H1 (cell line): ENCODE measurements at places on chromosomes 7 and 10. TPM values are rescaled to one million over a fixed set of nuclear protein-coding genes. Genes with fewer than 3 reads are reported as not detected.

DNA sequence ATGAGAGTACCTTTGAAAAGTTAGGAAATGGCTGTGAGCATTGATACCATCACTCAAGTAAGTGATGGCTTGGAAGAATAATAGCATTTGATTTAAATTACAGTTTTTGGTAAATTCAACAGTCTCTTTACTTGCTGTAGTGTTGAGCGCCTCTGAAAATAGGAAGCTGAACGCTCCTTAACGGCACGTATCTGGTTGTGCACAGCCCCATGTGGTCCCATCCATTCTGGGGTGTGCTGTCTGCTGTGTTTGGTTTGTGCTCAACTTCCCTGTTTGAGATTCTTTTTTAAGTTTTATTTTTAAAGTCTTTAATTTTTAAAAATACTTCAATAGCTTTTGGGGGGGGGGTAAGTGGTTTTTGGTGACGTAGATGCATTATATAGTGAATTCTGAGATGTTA is 51.5 kb downstream of the DNAJB6 start:
- DNase-seq, result no peak

DNA sequence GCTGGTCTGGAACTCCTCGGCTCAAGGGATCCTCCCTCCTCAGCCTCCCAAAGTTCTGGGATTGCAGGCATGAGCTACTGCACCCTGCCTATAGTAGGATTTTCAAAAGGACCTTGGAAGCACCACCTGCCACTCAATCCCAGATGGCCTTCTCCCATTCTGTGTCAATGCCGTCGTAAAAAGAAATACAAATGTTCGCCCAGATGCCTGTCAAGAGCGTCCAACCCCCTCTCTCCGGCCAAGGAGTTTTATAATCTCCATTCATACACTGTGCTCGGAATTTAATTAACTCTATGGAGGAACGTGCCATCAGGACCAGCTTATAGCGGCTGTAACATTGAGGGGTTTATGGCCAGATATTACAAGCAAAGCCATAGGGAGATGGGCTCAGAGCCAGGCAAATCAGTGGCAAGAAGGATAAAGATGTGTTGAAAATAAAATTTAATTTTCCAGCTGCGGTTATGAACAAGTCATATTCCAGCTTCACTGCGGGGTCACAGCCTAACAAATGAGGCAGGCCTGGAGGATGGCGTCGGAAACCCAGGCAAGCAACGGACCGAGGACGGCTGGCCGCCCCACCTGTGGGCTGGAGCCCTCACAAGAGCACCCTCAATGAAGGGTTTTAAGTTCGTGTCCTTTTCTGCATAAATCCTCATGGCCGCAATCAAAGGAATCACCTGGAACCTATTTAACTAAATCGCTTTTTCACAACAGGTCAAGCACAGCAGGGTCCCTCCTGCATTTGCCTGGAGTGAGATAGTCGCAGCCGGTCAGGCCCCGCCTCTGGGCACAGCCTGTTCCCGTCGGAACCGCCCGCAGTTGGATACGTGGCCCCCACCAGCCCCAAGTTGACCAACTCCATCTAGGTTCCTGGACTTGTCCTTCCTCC is 374.5 kb upstream of the FOXK1 start:
- no peak for DNase-seq

GRCh38 chr7:99008181-99008631 is 129.9 kb downstream of the TRRAP start:
- DNase-seq, result no peak

GRCh38 chr10:501596-501995 is 187.9 kb downstream of the DIP2C start:
- DNase-seq, result no peak

GRCh38 chr7:74258639-74259038 is 4.4 kb upstream of the RFC2 start:
- DNase-seq, result no peak

DNA sequence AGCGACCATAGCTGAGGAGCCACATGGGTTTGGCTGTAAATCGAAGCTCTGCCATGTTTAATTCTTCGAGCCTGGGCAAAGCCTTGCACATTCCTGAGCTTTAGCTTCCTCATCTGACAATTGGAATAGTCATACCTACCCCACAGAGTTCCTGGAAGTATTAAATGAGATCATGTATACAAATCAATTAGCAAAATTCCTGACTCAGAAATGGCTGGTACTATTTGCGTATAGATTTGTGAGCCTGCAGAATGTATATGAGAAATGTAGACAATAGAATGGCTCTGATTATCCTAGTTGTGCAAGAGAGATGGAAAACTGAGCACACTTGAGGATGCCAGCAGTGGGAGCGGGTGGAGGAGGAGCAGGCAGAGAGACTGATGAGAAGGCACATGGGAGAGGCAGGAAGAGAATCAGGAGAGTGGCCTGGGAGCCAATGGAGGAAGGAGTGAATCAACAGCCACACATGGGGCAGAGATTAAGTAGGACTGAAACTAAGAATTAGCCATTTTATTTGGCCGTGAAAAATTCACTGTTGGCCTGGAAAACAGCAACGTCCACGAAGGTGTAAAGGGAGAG is 128.0 kb upstream of the C1GALT1 start:
- no peak for DNase-seq

GRCh38 chr7:122363144-122363543 is 58.6 kb upstream of the FEZF1 start:
- no peak for DNase-seq

GRCh38 chr10:52668024-52668423 is 104.6 kb downstream of the MBL2 start:
- no peak for DNase-seq

GRCh38 chr10:102804382-102805055 is 32.7 kb downstream of the CYP17A1 start:
- DNase-seq, result no peak

DNA sequence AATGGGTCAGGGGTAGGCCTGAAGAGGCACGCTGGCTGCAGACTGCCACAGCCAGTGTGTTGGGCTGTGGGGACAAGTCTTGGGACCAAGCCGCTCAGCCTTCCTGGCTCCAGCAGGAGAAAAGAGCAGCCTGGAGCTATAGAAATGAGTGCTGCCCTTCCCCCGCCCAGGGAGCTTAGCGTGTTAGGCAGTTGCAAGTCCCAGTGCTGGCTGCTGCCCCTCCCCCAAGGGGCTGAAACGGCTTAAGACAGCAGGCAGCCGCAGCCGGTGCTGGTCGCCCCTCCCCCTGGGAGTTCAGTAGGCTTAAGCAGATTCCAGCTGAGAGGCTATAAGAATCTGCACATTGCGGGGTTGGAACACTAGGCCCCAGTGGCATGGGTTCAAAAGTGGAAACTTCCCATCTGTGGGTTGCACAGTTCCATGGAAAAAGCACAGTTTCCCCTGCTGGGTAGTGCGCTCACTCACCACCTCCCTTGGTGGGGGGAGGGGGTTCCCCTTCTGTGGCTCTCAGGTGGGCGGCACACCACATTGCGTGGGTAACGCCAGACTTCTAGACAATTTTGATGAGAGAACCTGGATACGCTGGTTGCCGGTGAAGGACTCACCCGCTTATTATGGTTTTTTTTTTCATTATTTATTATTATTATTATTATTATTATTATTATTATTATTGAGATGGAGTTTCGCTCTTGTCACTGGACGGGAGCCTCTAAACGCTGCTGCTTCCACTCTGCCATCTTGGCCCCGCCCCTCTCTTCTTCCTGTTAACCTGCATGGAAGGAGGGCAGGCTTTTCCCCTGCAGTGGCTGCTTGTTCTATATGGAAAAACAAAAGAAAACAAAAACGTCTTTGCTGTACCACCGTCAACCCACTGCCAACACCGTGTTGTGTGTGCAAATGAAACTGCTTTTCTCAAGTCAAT is 151.1 kb downstream of the CXCL12 start:
- DNase-seq, result peak; percentile 87

DNA sequence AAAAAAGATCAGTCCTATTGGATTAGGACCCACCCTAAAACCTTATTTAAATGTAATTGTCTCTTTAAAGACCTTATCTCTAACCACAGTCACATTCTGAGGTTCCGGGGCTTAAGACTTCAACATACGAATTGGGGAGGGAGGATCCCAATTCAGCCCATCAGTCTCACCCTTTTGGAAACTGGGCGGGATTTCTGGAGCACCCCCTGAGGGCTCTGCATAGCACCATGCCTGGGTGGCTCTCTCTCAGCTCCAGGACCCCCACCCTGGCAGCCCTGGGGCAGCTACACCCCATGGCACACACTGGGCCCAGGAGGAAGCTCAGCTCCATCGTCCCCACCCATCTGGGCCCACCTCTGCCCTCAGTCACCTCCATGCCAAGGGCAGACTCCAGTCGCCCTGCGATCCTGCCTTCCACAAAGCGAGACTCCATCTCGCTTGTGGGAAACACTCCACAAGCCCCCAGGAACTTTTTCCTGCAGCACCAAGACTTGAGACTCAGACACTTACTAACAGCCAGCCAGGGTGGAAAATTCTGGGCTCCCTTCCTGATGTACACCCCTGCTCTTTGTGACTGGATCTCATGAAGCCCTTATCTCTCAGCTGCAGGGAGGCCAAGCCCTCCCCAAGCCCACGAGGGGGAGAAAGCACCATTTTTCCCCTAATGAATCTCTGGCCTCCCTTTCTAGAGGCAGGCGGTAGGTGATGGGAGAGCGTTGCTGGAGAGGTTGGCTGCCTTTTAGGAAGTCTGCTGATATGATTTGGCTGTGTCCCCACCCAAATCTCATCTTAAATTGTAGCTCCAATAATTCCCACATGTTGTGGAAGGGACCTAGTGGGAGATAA is 90.8 kb upstream of the KDM7A start:
- DNase-seq, result no peak

DNA sequence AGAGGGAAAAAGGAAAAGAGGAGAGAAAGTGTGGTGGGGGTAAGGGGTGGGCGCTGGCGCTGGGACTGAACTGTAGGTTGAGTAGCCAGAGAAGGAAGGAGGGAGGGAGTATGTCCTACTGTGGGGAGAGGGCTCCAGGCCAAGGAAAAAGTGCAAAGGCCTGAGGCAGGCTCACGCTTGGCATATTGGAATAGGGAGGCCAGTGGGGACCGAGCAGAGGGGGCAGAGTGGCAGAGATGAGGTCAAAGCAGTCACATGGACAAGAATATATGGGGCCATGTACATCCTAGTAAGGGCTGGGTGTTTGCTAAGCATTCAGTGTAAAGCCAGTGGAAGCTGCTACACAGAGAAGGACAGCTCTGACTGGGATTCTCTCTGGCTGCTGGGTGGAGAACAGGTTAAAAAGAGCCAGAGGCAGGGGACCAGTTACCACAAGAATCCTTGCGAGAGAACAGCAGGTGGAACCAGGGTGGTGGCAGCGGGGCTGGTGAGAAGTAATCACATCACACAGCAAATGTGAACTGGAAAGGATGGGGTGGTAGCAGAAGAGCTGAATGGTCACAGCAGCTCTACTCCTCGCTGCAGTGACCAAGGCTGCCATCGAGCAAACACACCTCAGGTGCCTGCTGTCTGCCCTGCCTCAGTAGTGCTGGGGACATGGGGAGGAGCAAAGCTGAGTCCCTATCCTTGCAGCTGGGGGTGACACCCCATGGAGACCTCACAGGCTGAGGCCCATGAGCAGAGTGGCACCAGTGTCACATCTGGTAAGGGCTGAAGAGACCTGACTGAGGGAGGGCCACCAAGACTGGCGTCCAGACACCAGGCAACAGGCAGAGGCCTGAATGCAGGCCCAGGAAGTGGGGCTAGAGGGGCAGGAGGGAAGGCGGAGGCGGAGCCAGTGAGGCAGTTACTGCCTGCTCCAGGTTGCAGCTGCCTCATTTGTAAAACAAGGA is 39.5 kb downstream of the FAM53B start:
- no peak for DNase-seq

- no peak for DNase-seq
Measured at GRCh38 chr7:32150589-32150988, 80.4 kb upstream of the PDE1C start.

- no peak for DNase-seq
Measured at GRCh38 chr7:128989961-128990360, 52.2 kb downstream of the IRF5 start.

DNA sequence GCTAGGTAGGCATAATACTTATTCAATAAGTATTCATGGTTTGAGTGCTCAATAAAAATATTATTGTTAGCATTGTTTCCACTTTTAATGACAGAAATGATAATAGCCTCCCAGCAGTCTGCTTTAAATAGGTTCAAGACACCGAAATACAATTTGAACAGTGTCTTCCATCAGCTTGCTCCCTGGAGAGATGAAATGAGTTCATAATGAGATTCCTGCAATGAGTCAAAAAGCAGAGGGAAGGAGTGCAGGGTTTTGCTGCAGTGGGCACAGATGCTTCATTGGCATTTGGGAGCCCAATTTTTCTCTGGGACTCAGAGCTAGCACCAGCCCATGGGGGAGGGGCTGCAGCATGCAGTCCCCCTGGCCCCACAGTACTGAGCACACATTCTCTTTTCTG is 32.6 kb upstream of the CHCHD3 start:
- no peak for DNase-seq

DNA sequence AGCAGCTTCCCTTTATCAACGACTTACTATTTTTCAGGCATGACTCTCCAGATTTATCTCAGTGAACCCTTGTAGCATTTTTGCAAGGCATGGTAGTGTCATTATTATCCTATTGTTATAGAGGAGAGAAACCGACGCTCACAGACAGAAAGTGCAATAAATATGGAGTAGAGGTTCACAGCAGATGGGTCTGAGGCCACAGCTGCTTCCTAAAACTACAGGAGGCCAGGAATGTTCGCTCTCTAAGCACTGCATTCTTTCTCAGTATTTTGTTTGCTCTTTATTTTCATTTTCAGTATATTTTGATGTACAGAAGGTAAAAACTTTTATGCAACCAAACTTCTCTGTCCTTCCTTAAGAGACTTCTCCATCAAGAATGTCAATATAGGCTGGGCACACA is 4.5 kb upstream of the AEBP1 start:
- no peak for DNase-seq

DNA sequence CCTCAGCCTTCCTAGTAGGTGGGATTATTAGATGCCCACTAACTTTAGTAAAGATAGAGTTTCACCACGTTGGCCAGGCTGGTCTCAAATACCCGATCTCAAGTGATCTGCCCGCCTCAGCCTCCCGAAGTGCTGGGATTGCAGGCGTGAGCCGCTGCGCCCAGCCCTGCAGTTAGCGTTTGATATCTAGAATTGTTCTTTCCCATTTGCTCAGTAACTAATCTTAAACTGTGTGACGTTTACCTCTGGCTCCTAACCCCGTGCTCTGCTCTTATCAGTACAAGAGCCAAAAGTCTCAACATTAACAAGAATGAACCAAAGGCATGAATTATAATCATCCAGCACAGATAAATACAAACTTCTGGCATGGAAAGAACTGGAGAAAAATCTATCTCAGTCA is 47.4 kb downstream of the IGF2BP3 start:
- no peak for DNase-seq

THNSL1 gene
- total RNA-seq, result 3.1 and 3.6 TPM in 2 replicates

OR13A1 gene
- total RNA-seq, result not detected in 2 replicates

CYP17A1 gene
- not detected in 2 replicates for total RNA-seq

ASAH2 gene
- 2.0 and 3.1 TPM in 2 replicates for total RNA-seq

SLC18A3 gene
- total RNA-seq, result 0.13 TPM in 1 of 2 replicates, not detected in the other
